ENCODE measurements at places on chromosomes 11 and 22.

- no peak for DNase-seq
Observed at GRCh38 chr22:25514436-25515180, 49.9 kb upstream of the GRK3 start.

DNA sequence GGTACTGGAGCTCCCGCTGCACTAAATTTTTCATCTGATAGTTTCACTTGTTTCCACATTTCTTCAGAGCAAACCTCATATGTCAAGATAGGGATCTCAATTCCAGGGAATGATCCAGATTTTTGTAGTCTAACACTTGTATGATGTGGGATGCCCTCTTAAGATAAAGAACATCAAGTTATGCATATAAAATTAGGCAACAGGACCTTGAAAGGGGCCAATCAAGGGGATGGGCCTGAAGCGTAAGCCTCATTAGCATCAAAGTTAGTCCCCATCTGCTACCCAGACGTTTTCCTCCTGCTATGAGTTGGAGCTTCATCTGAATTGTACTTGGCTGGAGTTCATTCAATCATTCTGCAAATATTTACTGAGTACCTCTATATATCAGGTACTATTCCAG, 17.5 kb downstream of the PDGFD start:
- DNase-seq = no peak

GRCh38 chr22:19055801-19056200, 66.4 kb downstream of the DGCR2 start:
- DNase-seq = no peak

DNA sequence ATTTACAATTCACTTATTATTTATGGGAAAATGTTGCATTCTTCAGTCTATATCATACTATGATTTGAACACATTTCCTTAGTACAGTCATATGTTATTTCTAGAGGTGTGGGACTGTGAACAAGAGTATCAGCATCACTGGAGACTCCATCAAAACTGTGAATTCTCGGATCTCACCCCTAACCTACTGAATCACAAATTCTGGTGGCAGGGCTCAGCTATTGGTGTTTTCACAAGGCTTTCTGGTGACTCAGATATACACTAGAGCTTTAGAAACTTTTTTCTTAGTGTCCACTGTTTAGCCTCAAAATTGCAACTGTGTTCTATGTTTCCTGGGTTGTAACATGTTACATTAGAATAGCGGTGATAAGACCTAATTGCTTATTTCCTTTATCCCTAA, 352.9 kb upstream of the DDI1 start:
- DNase-seq = no peak

- DNase-seq = no peak
Observed at GRCh38 chr11:20002312-20003216, 157.7 kb downstream of the DBX1 start.

- DNase-seq = peak; percentile 75
Observed at GRCh38 chr11:35190804-35191348, 51.9 kb downstream of the CD44 start.

- no peak for DNase-seq
Observed at GRCh38 chr22:47011859-47012258, 249.4 kb downstream of the TBC1D22A start.

GRCh38 chr11:11163236-11163635, 189.8 kb downstream of the CSNK2A3 start:
- DNase-seq = peak; percentile 37

- peak; percentile 63 for DNase-seq
Observed at GRCh38 chr11:31240340-31240904, 129.1 kb downstream of the DCDC1 start.

DNA sequence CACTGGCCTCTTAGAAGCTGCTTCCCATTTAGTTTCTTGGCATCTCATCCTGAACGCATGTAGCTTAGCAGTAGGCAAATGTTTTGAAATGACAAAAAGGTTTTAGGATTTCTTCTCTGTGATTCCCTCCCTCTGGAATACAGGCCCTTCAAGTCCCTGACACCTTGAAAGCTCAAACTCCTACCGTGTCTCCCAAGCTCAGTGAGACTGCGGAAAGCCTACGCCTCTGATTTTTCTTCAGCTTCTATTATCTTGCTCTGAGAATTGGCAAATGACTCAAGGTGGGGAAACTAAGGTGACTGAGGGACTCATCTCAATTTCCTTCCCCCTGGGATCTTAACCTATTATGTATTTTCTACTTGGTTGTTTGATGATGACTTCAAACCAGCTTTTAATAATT, 130.3 kb downstream of the ENTHD1 start:
- DNase-seq = no peak

GRCh38 chr11:35237860-35238715, 99.1 kb downstream of the CD44 start:
- peak; percentile 48 for DNase-seq

DNA sequence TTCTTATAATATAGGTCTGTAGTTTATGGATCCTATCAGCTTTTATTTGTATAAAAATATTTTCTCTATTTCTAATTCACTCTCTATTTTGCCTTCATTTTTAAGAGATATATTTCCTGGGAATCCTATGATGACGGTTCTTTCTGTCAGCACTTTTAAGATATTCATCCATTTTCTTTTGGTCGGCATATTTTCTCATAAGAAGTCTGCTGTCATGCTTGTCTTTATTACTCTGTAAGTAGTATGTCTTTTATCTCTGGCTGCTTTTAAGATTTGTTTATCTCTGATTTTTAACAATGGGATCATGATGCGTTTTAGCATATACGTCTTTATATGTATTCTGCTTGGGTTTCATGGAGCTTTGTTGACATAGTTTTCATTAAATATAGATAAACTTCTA, 175.5 kb downstream of the SNX19 start:
- no peak for DNase-seq

GRCh38 chr22:35742342-35743100, 24.8 kb downstream of the APOL5 start:
- DNase-seq = peak; percentile 79

- DNase-seq = no peak
Observed at GRCh38 chr11:133383689-133384088, 148.6 kb downstream of the OPCML start.

- DNase-seq = no peak
Observed at GRCh38 chr11:107676336-107677057, 35.4 kb downstream of the SLN start.

DNA sequence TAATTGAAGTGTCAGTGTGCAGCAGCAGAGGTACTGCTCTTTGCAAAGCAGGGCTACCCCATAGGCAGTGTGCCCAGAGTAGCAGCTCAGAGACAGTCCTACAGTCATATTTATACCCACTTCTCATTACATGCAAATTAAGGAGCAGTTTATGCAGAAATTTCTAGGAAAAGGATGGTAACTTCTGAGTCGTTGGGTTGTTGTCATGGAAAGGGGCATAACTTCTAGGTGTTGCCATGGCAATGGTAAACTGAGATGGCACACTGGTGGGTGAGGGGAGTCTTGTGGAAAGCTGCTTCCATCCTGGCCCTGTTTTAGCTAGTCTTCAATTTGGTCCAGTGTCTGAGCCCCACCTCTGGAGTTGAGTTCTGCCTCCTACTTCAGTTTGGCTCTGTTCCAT, 77.4 kb downstream of the MN1 start:
- DNase-seq = no peak

DNA sequence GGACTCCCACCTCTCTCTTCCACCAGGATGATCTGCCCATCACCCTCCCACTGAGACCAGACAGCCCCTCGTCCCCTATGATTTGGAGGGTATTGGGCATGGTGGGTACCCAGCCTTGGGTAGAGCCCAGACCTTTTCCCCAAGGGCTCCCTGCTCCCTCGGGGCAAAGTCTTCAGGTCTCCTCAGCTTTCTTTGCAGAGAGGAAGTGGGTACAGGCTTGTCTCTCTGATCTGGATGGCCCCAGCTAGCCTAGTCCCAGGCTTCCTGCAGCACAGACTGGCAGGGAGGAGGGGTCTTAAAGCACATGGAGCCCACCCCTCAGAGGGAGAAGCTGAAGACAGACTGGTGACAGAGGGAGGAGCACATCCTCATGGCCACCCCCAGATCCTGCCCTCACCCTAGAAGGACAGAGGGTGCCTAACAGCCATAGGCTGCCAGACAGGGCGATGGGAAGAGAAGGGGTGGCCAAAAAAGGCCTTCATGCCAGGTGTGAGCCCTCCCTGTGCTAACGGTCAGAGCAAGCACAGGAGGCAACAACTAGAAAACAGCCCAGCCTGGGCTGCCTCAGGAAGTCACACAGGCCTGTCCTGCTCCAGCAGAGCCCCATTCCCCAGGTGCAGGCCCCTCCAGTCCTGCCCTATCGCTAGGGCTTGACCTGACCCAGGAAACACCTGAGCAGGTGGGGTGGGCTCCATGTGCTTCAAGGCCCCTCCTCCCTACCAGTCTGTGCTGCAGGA, 30.4 kb downstream of the SLC22A12 start:
- DNase-seq = no peak

DNA sequence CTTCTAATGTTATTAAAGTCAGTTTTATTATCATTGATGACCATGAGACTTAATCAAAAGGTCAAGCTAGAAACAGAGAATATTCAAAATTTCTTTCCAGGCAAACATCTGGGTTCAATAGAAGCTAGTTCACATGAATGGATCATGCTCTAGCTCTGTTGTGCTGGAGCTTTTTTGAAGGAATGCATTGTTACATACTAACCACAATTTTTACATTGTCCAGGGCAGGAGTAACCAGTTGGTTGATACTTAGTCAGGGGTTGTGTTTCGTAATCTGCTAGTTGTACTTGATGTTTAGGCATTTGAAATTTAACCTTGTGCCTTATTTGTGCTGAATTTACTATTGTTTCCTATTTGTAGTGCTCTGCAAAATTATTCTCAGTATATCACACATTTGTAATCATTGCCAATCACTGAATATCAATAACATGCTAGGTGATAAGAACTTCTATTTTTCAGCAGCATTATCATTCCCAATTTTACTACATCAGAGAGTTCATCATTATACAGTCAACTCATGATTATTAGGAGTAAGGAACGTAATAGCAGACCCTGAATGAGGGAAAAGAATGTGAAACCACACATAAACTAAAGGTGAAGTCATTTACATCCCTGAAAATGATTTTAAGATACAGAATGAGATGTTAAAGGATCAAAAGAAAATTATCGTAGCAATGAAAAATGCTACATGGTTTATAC, 23.2 kb downstream of the NF2 start:
- peak; percentile 96 for DNase-seq

- DNase-seq = no peak
Observed at GRCh38 chr11:115103921-115104320, 400.3 kb downstream of the CADM1 start.

GRCh38 chr11:71355281-71355680, 92.9 kb downstream of the DHCR7 start:
- no peak for DNase-seq

DNA sequence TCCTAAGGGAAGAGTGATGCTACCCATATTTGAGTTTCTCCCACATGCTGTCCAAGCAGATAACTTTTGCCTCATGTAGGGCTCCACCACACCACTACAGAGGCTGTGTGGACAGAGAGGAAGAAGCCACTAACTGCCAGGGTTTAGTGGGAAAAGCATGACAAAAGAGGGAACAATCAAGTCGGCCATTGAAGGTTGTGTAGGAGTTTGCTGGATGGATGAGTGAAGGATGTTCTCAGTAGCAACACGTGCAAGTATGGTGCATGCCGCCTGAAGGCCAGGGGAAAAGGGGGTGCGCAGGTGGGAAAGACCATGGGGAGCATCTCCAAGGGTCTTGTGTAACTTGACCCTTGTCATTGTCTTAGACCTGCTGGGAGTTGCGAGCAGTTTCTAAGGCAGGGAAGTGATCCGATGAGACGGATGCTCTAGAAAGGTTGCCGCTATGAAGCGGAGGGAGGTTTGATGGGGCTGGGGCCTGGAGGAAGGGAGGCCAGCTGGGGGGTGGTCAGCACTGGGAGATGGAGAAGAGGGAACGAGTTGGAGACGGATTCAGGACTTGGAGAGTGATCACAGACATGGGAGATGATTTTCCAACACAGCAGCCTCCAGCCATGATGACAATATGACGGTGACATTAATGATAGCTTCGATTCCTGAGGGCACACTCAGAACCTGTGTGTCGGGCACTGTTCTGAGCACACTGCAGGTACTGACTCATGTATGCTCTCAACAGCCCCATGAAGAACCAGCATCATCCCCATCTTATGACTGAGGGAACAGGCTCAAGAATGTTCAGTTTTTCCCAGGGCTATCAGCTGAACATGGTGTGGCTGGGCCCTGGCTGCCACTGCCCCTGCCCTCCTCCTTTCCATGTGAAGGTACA, 53.7 kb downstream of the CD6 start:
- no peak for DNase-seq

GRCh38 chr11:60310407-60310998, 16.6 kb upstream of the MS4A6E start:
- no peak for DNase-seq

DNA sequence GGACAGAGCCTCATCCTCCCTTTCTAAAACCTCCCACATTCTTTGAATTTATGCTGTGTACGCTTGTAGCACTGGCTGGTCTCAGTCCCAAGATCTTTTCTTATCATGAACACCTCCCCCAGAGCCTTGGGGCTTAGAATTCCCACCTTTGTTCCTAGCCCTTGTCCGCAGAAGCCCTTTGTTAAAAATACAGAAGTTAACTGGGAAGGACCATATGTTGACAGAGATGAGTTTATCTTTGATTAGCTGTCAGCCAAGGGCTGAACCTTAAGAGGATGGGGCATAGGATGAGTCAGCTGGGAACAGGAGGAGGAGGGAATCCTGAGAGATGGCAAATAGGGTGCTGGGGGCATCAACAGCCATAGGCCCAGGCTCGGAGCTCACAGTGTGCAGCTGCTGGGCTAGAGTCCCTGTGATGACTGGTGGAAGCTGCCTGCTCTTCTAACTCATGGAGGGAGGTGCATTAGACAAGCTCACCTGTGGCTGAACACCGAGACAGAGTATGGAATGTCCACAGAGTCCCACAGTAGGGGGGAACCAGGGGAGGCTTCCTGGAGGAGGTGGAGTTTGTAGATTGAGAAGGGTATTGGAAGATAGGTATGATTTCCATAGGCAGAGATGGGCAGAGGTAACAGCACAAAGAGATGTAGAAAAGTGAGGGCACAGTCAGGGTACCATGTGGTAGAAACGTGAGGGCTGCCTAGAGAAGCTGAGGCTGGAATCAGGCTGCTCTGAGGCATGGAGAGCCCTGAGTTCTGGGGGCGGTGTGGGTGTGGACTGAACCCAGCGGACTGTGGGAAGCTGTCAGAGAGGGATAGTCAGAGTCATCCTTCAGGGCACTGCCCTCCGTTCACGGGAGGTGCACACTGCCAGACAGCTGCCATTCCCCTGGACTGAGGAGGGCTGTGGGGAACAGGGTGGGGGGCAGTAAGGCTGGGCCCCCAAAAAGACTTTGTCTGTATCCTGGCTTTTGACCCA, 9.9 kb downstream of the MICAL2 start:
- no peak for DNase-seq

GRCh38 chr11:1597331-1597993, 632 bp downstream of the KRTAP5-2 start:
- no peak for DNase-seq

DNA sequence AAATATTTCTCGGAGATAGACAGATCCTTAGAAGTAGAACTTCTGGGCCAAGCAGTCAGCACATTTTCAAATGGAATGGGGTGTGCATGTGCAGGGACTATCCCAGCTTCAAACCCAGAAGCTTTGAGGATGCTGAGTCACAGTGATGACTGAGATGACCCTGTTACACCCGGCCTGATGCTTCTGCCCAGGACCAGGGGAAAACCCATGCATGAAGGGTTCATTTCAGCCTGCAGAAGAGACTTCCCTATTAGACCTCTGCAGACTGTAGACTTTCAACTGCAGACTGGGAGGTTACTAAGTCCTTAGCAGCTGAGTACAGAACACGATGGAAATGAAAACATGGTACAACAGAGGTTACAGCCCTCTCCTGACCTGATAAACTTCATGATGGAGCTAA, 3.6 kb upstream of the OR2AT4 start:
- DNase-seq = no peak

- peak; percentile 89 for DNase-seq
Observed at GRCh38 chr11:100687630-100688395, 725 bp downstream of the ARHGAP42 start.

Data from adipocyte (in vitro differentiated cells).